ENCODE measurements at places on chromosomes 7 and 10.
A peak's percentile ranks its signal among the peaks of the same experiment; 100 is the strongest.

DNA sequence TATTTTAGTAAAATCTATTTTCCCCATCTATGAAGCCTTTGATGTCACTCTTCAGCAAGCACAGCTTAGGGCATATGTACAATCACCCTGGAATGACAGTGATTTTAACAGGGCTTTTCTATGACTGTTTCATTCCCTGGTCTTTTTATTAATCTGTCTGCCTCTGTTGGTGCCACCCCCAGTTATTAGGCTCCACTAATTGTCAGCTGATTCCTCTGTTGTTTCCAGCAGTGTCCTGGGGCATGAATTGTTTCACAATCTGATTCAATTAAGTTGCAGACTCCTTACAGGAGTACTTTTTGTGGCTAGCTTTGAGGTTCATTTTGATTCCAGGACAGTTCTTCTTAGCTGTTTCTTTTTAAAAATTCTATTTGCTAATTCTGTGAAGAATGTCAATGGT, 38.6 kb downstream of the MYO3A start:
- no peak for DNase-seq

GRCh38 chr7:83593921-83594475, 54.9 kb downstream of the SEMA3E start:
- DNase-seq: no peak

- no peak for DNase-seq
Measured at GRCh38 chr10:113986316-113986715, 57.4 kb upstream of the ADRB1 start.

DNA sequence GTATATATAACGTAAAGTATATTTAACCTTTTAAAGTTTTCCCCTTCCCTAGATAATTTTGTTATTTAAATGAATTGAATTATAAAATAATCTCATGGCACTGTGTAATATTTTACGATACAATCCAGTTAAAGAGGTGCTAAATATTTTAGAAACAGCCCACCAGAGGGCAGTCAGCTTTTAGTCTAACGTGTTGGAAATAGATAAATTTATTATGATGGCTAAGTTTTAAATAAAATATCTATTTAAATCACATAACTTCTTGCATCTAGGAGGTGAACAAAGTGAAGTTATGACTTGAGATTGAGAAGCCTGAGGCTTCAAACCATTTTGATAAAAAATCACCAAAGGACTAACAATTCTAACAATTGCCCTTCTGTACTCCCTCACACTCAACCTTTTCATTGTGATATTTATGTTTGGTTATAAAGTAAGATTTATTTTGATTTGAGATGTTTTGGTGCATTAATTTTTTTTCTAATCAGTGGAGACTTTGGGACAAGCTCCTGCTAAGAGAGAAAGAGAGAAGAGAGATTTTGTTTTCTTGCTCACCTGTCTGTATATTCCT, 171.5 kb upstream of the SP4 start:
- DNase-seq: no peak

DNA sequence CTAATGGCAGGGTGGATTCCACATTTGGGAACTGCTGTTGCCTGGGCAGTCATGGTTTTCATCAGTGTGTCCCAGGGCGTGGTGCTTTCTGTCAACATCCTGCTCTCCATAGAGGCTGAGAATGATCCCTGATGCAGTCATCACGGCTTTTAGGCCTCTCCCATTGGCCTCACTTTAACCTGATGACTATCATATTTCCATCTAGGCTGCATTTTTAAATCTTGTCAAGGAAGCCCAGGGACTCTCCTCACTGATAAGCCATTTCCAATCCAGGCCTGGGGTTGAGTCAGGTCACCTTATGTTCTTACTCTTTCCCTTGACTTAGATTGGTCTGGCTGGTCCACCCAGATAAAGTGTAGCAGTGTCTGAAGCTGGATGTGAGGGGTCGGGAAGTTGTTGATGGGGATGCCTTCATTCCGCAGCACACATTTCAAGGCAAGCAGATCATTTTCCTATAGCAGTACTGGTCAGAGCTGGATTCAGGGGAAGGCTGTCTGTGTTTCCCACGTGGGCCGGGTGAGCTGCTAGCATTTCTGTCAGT, 177.0 kb downstream of the AUTS2 start:
- no peak for DNase-seq

- no peak for DNase-seq
Measured at GRCh38 chr7:116929021-116929420, 24.3 kb upstream of the ST7 start.

DNA sequence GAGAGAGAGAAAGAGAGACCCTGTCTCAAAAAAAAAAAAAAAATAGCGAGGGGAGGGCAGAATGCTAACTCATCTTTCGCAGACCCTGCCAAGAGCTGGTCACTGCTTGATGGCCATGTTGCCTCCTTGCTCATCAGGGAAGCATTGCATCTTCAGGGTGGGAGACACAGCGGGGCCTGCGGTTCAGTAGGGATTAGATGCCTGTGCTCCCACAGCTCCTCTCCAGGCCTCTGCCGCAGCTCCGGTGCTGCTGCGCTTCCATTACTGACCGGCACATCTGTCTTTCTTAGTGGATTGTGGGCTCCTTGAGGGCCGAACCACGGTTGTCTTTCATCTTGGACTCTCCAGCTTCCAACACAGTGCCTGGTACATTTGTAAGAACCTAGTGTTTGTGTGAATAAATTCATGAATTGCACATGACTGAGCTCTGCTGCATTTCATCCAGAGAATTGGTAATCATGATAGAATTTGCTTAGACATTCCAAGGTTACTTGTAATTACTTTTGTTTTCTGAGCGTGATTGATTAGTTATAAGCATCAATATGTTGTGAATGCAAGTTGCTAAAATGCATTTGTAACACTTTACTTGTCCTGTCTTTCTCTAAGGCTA, 16.8 kb downstream of the HK1 start:
- no peak for DNase-seq

- DNase-seq: no peak
Measured at GRCh38 chr10:102538811-102539210, 35.0 kb downstream of the SUFU start.

DNA sequence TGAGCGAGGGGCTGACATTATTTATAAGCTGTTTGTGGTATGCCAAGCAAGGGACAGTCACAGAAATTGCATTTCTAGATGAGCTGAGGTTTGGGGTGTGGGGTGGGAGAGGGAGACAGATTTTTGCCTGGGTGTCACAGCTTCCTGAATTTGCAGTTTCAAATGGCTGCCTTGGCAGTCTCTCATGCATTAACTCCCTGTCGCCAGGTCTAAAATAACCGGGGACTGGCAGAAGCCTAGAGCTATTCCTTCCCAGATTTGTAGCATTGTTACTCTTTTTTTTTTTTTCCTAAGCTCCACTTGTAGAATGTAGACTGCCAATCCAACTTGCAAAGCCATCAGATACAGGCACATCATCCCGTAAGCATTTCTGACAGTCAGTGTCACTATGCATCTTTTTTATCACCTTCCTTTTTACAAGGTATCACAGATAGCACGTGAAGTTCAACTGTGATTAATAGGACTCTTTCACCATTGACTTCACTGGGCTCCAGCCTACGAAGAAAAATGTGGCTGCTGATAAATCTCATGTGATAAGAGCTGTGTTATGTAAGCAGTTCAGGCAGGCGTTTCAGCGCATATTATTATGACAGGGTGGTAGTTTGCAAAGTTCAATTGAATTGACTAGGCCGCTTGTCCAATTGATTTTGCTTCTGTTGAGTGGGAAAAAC, 130.7 kb upstream of the CELF2 start:
- no peak for DNase-seq

DNA sequence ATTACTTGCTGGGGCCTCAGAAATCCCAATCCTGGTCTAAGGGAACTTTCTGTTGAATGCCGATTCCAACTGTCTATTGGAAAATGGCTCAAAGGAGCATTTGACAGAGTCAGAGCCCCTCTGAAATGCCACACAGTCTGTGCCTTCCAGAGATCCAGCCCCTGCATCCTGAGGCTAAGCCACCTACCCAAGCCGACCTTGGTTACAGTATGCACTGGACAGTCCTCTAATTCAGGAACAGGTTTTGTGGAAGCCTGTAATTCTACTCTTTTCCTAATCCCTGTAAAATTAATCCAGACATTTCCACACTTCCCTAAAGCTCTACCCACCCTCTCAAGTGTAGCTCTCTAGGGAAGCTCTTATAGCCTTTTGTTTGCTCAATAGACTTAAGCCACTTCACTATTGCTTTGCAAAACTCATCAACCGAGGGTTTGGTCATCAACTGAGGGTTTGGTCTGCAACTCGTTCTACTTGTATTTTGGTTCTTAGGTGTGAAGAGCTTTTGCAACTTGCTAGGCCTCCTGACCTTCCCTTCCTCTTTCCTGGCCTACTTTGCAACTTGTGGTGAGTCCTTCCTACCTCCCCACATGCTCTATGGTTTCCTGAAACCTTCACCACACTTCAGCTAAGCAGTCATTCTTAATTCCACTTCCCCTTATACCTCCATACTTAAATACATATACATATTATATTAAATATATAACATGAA, 364.8 kb downstream of the SFMBT2 start:
- DNase-seq: no peak

DNA sequence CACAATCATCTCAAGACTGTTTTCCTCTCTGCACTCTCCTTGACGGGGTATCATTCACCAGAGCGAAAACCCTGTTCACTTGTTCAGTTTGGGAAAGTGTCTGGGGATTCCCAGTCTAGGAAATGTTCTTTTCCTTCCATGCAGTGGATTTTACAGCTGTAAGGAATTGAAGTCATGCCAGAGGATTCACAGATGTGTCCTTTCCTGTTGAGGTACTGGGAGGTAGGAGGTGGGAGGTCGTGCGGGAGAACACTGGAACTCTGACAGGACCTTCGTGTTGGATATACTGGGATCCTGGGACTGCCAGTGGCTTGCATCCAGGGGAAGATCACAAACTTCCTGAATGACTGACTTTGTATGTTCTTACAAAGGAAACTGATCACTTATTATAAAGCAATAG, 185.5 kb downstream of the BMPER start:
- no peak for DNase-seq

- no peak for DNase-seq
Measured at GRCh38 chr7:148850564-148850963, 33.5 kb downstream of the EZH2 start.

GRCh38 chr7:137977173-137977572, 24.7 kb downstream of the CREB3L2 start:
- no peak for DNase-seq

DNA sequence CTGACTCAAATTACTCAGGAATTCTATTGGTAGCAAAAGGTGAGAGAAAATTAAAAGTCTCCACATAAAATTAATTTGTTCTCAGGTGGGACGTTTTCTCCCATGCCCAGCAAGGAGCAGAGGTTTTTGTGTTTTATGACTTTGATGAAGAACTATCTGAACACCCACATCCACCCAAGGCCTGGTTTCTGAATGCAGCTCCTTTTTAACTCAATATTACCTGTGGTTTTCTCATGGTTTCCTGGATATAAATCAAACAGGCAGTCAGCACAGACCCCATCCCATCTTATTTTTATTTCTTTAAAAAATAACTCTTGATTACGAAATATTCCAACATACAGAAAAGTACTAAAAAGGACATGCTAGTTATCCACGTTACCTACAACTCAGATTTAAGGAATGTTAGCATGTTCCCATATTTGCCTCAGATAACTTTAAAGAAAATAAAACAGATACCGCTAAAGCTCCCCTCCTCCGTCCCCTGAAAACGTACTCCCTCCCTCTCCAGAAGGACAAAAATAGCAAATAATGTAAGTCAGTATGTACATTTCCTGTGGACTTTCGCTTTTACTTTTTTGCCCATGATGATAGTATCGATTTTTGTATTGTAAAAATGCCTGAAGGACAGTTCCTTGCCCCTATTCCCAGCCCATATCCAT, 43.4 kb downstream of the GLI3 start:
- DNase-seq: no peak

DNA sequence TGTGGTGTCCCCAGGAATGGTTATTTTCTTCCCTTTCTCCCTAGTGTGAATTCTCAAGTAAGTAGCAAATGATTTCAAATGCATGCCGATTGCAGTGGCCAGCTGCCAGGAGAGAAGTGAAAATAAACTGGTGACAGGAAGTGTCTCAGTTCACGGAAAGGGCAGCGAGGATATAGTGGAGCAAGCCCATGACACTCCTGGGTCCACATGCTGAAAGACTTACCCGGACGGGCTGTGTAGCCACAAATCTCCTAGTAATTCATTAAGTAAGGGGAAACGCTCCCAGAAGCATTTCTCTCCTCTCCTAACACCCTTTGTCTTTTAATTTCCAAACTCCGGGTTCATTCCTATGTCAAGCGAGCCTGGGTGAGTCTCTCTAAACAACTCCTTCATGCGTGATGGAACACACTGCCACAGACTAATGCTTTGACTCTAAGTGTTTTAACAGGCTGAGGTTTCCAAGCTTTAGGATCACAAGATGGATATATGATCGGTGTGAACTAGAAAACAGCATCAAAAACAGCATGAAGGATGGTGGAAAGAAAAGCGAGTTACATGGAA, 125.6 kb downstream of the CYP26A1 start:
- no peak for DNase-seq

DNA sequence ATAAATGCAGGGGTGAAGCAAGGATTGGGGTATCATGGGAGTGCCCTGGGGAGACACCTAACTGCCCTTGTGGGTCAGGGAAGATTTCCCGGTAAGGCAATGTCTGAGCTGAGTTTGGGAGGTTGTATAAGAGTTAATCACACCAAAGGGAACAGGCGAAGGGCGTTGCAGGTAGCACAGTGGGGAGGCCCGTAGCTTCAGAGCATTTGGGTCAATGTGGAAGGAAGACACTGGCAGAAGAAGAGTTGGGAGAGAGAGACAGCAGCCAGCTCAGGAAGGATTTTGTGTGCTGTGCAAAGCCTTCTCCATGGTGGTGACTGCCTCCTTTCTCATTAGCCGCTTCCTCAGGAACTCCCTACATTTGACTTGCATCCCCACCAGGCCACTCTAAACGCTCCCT, 80.8 kb upstream of the LEP start:
- no peak for DNase-seq

- no peak for DNase-seq
Measured at GRCh38 chr7:83469076-83469475, 179.9 kb downstream of the SEMA3E start.

- no peak for DNase-seq
Measured at GRCh38 chr7:104981672-104982037, 32.4 kb upstream of the KMT2E start.

- DNase-seq: peak; percentile 62
Measured at GRCh38 chr10:122515588-122516231, 44.8 kb upstream of the DMBT1 start.

Measured in effector memory CD4-positive, alpha-beta T cell (primary cell).